ENCODE measurements at places on chromosomes 4 and X.

GRCh38 chr4:7206385-7206784 lies 14.0 kb downstream of the SORCS2 start:
- DNase-seq = no peak

GRCh38 chr4:108833046-108833445 lies 70.2 kb upstream of the ETNPPL start:
- no peak for DNase-seq

DNA sequence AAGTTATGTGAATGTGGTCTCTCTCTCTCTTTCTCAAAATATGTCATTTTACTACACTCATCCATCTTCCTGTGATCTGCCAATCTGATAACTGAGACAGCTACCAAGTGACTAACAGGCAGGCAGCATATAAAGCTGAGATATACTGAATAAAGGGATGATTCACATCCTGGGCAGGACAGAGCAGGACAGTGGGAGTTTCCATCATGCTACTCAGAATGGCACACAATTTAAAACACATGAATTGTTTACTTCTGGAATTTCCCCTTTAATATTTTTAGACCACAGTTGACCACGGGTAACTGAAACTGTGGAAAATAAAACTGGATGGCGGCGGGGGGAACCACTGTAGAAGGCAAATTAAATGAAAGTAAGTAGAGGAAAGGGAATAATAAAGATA lies 58.6 kb upstream of the DCTD start:
- DNase-seq = no peak

DNA sequence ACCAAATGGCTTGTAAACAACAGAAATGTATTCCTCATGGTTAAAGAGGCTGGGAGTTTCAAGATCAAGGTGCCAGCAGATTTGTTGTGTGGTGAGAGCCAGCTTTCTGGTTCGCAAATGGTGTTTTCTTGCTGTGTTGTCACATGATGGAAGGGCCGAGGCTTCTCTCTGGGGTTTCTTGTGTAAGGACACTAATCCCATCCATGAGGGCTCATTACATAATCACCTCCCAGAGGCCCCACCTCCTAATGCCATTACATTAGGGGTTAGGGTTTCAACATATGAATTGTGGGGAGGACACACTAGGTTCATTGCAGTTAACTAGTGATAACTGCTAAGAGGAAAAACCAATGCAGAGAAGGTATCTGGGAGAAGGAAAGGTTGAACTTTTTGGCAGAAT lies 103.5 kb upstream of the ENPEP start:
- DNase-seq = no peak

DNA sequence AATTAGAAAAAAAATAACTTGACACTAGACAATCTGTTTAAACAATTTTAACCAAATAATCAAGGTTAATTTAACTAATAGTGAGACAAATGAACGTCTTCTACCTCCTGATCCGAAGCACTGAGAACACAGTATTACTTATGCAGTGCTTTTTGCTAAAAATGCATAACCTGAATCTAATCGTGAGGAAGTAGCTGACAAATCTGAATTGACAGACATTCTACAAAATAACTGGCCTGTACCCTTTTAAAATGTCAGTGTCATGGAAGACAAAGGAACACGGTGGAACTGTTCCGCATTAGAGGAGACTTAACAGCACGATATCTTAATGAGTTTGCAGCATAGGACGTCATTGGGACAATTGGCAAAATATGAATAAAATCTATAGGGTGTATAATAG lies 631.2 kb upstream of the ZFP42 start:
- DNase-seq = no peak

DNA sequence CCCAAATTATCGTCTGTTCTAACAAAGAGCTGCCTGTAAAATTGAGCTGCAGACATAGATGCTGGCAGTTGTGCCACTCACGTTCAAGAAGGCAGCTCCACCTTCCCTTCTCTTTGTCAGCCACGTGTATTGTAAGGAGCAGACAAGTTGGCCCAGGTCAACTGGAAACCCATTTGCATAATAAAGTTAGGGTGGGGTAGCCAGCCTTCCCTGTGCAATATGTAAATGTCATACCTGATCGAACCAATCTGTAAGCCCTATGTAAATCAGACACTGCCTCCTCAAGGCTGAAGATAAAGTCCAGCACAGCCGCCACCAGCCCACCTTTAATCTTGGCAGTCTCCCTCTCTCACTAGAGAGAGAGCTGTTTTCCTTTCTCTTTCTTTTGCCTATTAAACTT lies 117.2 kb downstream of the TMEM144 start:
- DNase-seq = no peak

DNA sequence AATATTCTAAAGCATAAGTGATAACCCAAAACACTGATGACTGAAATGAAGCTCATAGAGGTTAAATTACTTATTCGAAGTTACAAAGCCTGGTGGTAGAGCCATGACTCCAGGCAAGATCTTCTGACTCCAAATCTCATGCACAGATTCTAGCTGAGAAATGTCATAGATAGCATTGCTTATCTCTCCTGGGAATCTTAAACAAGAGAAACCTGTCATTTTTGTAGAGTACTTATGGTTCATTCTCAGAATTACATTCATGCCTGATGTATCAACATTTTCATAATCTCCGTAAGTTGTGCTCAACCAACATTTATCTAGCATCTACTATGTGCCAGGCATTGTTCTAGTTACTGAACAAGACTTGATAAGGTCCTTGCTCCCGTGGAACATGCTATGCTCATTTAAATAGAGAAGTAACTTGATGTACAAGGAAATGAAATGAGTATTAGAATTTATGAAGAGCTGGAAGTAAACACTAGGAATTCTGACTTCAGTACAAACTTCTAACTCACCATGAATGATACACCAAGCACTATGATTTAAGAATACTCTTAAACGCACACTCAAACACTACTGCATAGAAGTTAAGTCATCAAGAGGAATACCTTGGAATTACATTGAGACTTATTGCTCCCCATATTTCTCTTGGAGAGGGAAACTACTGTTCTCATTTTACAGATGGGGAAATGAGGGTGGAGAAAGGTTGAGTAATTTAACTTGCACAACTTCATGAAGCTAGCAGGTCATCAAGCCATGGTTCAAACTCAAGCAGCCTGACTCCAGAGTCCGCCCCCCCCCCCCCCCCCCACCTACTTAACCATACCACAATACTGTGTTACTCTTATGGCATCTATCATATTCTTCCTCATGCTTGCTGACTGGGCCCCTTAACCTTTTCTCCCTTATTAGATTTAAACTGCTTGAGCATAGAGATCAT lies 45.4 kb downstream of the MBNL3 start:
- DNase-seq = no peak
